Adrenal gland (tissue), 19 donors: ENCODE measurements at places on chromosomes 6 and 20.
A peak's percentile ranks its signal among the peaks of the same experiment; 100 is the strongest.

DNA sequence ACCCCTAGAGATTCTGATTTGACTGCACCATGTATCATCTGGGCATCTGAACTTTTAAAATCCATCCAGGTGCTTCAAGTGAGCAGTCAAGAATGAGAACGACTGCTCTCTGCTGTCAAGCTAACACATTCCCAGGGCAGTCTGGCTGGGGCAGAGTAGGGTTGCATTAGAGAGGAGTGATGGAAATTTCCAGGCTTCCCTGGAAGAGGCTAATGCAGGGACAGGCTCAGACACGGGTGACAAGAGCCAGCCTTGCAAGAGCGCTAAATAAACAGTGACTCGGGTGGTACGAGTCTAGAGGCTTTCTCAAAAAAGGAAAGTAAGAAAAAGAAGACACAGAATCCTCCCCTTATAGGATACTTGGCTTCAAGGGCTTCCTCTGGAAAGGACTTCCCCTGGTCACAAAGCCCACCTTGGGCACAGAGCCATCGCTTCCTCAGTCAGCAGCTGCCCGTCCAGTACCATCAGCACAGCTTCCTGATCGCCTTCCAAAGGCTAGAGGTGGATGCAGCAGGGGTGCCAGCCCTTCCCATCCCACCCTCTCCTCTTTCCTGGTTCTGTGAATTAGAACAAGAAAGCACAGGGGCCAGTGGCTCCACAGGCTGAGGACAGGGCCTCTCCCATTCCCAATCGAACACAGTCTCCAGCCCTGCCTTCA is 177.4 kb upstream of the RREB1 start:
- DNase-seq = no peak

DNA sequence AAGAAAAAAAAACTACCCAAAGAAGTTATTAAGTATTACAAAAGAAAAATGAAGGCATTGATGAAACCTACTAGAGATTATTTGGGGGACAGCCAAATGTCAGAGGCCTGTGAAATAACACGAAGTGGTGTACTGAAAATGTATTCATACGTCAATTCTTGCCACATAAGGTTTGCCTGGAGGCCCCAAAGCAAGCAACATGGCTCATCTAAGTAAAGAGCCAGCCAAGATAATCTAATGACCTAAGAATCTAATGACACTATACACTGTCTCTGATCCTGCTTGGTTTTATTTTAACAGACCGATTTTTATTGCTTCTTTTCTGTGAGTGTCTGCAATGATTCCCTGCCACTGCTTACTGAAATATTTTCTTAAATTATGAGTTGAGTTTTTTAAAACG is 34.7 kb downstream of the FILIP1 start:
- peak; percentile 17 for DNase-seq

DNA sequence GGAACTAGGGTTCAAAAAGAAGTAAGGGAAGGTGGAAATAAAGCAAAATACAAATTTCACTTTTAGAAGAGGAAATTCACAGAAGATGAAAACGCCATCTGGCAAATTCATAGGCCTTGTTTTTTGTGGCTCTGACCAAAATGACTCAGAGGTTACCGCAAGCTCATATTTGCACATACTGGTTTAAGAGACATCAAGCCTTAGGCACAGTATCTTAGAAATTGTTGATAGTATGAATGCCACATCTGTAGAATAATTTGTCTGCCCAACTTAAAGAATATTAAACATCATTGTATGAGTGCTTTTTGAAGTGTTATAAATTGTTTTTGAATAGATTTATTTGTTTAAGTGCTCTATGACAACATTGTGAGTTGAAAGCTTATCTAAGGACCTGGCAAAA is 10.6 kb downstream of the TAAR1 start:
- DNase-seq = no peak

DNA sequence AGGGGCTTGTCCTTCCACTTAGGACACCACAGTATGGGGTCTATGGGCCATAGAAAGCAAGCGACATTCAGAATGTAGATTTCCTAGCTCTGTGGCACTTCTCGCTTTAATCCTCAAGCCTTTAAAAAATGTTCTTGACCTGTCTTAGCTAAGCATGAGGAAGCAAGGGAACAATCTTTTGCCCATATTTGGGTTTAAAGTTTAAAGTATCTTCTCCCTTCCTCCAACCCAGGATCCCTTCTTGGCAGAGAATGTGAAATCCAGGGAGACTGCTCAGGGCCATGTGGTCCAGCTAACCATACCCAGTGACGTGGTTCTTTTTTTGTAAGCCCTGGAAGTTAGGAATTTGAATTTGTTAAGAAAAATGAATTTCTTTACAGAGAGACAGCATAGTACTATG is 289.9 kb downstream of the BTBD9 start:
- DNase-seq = no peak

- no peak for DNase-seq
Observed at GRCh38 chr20:24681634-24682495, 212.4 kb downstream of the SYNDIG1 start.

DNA sequence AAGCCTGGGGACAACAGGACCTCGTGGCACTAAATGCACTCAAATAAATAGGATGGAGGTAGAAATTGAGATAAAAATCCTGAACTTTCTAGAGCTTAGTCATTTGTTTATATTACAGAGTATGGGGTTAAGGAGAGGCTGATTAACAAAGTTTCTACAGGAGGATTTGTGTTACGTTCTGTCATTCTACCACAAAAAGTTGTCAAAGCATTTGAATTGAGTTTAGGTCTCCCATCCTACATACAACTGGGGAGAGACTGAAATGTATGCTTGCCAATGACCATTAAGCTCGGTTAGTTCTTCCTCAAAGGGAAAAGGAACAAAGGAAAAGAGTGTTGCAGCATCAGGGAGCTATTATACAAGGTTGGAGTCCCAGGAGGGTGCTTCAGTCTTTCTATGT is 597.9 kb downstream of the COL12A1 start:
- DNase-seq = no peak
